ENCODE measurements at places on chromosomes 4 and X.
A peak's percentile ranks its signal among the peaks of the same experiment; 100 is the strongest.

DNA sequence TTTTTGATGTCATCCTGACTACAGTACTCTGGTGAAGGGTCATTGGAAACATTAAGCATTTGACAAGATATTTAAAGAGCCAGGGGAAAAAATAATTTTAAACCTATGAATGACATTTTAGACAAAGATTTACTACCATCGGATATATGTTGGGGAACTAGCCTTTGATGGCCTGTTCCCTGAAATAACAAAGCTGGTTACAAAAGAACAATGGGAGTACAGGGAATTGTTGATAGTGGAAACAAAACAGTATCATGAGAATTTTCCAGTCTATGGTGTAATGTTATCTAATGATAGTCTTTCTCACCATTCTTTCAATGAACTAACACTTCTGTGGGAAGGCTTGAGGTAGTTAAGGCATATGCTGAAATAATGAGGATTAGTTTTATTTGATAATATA is 125.9 kb upstream of the KLHL4 start:
- H3K4me3 ChIP-seq = no peak overlapping the region
- no peaks in the 10 kb centered on the region for H3K27me3 ChIP-seq
- no peaks in the 10 kb centered on the region for H3K4me1 ChIP-seq
- H3K36me3 ChIP-seq = no peaks in the 10 kb centered on the region
- no peak overlapping the region for H3K27ac ChIP-seq

- DNase-seq = no peak
- no peak overlapping the region for H3K4me3 ChIP-seq
- peaks cover 4% of the 10 kb centered on the region for H3K4me1 ChIP-seq
- H3K36me3 ChIP-seq = no peaks in the 10 kb centered on the region
These were observed 130.8 kb downstream of the CPZ start for GRCh38 chr4:8723222-8723980.

DNA sequence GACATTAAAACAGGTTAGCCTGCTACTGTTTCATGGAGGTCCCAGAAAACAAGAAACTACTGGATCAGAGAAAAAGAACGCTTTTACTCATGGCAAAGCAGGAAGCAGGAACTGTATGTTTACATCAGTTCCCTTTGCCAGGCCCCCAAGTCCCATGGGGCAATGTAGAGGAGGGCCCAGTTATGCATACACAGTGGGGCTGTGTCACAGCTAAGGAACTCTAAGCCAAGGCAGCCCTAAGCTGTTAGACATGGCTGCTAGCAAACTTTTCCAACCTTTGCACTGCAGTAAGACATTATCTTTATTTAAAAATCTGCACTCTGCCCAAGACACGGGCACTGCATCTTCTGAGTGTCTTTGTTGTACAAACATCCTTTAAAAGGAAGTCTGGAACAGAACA is 975.8 kb downstream of the C4orf33 start:
- H3K4me1 ChIP-seq = no peaks in the 10 kb centered on the region
- no peaks in the 10 kb centered on the region for H3K36me3 ChIP-seq
- no peak overlapping the region for H3K4me3 ChIP-seq
- H3K27ac ChIP-seq = no peak overlapping the region

- peaks cover 17% of the 10 kb centered on the region for H3K27me3 ChIP-seq
- no peak for DNase-seq
- no peak overlapping the region for H3K27ac ChIP-seq
- H3K4me3 ChIP-seq = no peak overlapping the region
- H3K36me3 ChIP-seq = no peaks in the 10 kb centered on the region
- no peaks in the 10 kb centered on the region for H3K4me1 ChIP-seq
These were observed 9.4 kb downstream of the FHIP1A start for GRCh38 chr4:151418385-151418784.

- no peak for DNase-seq
- H3K4me1 ChIP-seq = no peaks in the 10 kb centered on the region
- H3K36me3 ChIP-seq = no peaks in the 10 kb centered on the region
- H3K4me3 ChIP-seq = no peak overlapping the region
- no peak overlapping the region for H3K27ac ChIP-seq
These were observed 151.6 kb downstream of the AASDH start for GRCh38 chr4:56235725-56236124.

DNA sequence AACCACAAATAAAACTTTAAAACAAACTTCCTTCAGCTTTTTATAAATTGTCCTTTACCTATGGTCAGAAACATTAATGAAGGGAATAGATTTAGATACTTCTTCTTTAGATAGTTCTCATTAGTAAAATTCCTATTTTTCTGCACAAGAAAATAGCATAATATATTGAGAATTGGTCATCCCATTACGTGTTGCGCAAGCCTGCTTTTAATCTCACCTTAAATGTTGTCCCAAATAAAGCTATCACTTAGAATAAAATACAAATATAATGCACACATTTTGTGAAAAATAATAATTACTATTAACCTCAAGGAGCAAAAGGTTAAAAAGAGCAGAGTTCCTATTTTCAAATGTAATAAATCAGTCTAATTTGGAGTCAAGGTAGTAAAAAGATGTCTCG is 95.2 kb upstream of the TTC29 start:
- H3K27ac ChIP-seq = no peak overlapping the region
- no peaks in the 10 kb centered on the region for H3K36me3 ChIP-seq
- no peak overlapping the region for H3K4me3 ChIP-seq
- no peaks in the 10 kb centered on the region for H3K4me1 ChIP-seq
- DNase-seq = no peak

- H3K4me3 ChIP-seq = no peak overlapping the region
- no peaks in the 10 kb centered on the region for H3K4me1 ChIP-seq
- DNase-seq = no peak
- peaks cover 14% of the 10 kb centered on the region for H3K36me3 ChIP-seq
- no peak overlapping the region for H3K27ac ChIP-seq
These were observed 16.0 kb downstream of the C4orf33 start for GRCh38 chr4:129111919-129112318.

- H3K4me3 ChIP-seq = no peak overlapping the region
- no peak overlapping the region for H3K27ac ChIP-seq
- H3K27me3 ChIP-seq = no peaks in the 10 kb centered on the region
- DNase-seq = no peak
These were observed 21.2 kb downstream of the CCDC160 start for GRCh38 chrX:134258202-134258601.

- no peak overlapping the region for H3K4me3 ChIP-seq
- peaks cover 24% of the 10 kb centered on the region for H3K36me3 ChIP-seq
- peaks cover 16% of the 10 kb centered on the region for H3K4me1 ChIP-seq
- H3K27ac ChIP-seq = peak overlapping the region; percentile 13
These were observed 62.6 kb downstream of the CASP6 start for GRCh38 chr4:109640644-109641043.

GRCh38 chrX:12002876-12003275 is 135.4 kb upstream of the FRMPD4 start:
- H3K4me1 ChIP-seq = no peaks in the 10 kb centered on the region
- H3K4me3 ChIP-seq = no peak overlapping the region
- no peaks in the 10 kb centered on the region for H3K27me3 ChIP-seq

DNA sequence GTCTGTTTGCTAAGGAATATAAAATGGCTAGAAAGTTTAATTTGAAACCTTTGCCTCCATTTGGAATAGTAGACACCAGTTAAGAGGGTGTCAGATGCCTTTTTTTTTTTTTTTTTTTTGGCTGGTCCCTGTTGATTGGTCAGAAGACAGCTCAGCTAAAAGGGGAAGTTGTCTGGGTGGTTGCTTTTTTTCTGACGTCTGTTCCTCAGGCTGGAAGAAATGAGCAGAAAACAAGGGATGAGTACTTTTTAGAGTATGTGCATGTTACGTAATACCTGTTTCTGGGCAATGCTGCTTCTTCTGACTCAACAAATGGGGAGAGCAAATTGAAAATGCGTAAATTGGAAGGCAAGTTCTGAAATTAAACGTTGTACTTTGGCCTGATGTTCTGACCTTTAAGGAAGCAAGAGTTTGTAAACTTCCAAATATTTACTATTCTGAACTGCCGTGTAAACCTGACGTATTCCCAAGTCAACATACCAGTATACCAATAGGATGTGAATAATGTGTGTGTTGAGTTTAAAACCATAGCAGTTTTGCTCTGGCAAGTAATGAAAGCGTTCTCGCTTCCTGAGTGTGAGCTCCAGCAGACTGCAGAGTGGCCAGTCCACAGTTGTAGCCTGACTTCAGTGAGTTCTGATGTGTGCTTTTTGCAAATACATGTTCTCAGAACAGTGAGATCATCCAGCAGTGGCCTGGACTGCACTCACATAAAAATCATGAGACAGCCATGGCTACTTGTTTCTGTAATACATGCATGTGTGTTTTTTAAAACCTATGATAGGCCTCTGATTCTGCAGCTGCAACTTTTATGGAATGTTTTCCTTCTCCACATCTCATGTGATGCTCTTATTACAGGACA is 1.7 kb downstream of the SAT1 start:
- H3K36me3 ChIP-seq = peaks cover 25% of the 10 kb centered on the region
- H3K27ac ChIP-seq = peak overlapping the region; percentile 97
- H3K4me1 ChIP-seq = peaks cover 30% of the 10 kb centered on the region
- DNase-seq = no peak

GRCh38 chrX:28135378-28136047 is 154.3 kb upstream of the DCAF8L1 start:
- H3K4me1 ChIP-seq = no peaks in the 10 kb centered on the region
- DNase-seq = no peak
- no peaks in the 10 kb centered on the region for H3K27me3 ChIP-seq

- no peaks in the 10 kb centered on the region for H3K36me3 ChIP-seq
- no peak overlapping the region for H3K27ac ChIP-seq
- no peak for DNase-seq
- H3K4me1 ChIP-seq = no peaks in the 10 kb centered on the region
These were observed 120.1 kb downstream of the MFAP3L start for GRCh38 chr4:169906104-169906503.

- no peak overlapping the region for H3K27ac ChIP-seq
- H3K4me1 ChIP-seq = no peaks in the 10 kb centered on the region
- no peak for DNase-seq
- H3K4me3 ChIP-seq = no peak overlapping the region
- H3K36me3 ChIP-seq = no peaks in the 10 kb centered on the region
- no peaks in the 10 kb centered on the region for H3K27me3 ChIP-seq
These were observed 457.4 kb downstream of the SMARCA1 start for GRCh38 chrX:129065895-129066294.

Measured in T-helper 2 cell treated with Interferon-gamma antibody and Interleukin-4, amounts not matched to agents 5 μg/mL and 100 μg/mL, for 36 hours (primary cell).